NCI-H1930 (cell line): ENCODE measurements at places on chromosomes 3 and 15.

GRCh38 chr3:42541079-42541478 is 38.6 kb downstream of the VIPR1 start:
- no peak for DNase-seq

- no peak for DNase-seq
These were observed 218.6 kb downstream of the THSD4 start for GRCh38 chr15:71333839-71334238.

DNA sequence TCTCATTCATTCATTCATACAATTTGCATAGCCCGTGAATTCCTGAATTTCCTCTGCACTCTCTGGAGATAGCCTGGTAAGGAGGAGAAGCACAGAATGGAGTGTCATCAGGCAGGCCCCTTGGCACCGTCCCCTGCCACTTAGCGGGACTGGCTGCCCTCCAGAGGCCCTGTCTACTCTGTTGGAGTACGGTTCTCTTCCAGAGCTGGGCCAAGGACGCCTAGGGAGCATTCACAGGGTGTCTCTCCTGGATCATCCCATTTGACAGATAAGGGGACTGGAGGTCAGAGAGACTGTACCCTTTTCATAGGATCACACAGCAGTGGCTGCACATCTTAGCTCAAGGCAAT is 48.0 kb downstream of the PTH1R start:
- no peak for DNase-seq

DNA sequence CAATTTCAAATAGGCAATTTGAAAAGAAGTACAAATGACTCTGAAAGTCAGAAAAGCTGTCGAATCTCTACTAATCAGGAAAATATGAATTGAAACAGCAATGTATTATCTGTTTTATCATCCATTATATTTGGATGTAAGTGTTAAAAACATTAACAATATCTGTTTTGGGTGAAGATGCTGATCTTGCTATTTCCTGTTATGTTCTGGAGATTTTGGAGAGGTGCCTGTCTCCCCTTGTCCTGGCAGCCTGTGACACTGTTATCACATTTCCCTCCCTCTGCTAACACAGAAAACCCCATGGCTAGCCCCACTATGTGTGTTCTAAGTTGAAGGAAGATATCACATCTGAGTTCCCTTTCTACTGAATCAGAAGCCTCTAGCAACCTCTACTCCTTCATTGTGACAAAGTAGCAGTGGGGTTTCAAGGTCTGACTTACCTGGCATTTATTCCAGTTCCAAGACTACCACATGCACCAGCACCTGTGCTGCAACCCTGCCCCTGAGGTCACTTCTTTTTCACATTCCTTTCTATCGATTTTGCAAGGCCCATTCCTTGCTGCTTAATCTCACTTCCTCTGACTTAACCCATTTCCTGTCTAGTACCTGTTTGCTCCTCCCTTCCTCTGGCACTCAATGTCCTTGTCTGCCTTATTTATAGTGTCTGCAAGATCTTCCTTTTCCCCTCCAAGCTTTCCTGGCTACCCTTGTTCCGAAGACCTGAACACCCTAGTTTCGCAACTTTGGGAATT is 95.5 kb upstream of the COL8A1 start:
- no peak for DNase-seq

- no peak for DNase-seq
These were observed 54.4 kb downstream of the DNAH1 start for GRCh38 chr3:52370531-52370930.

DNA sequence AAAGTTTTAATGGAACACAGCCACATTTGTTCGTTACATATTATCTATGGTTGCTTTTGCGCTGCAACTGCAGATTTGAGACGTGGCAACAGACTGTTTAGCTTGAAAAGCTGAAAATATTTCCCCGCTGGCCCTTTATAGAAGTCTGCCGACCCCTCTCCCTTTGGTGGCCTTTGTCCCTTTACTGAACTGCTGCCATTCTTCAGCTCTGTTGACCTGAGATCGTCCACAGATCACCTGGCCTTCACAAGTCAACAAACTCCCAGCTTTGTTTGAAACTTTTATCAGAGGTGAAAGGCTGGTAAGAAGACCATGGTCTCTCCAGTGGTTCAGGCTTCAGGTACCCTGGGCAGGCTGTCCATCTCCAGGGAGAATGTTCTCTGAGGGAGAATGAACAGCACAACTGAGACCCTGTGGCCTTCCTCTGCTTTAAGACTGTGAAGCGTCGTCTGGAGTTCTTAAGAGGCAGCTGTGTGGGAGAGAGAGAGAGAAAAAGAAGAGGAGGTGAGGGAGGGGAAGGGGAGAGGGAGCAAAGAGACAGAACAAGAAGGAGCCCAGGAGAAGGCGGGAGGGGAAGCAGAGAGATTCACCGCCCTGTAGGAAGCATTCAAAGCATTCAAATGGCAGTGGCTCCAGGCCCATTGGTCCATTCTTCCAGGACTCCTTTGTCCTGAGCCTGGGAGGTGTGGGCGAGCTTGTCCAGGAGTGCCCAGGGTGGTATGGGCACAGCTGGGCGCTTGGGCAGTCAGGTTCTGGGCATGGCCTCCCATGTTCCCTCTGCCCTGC is 53.7 kb upstream of the INSYN1 start:
- no peak for DNase-seq

DNA sequence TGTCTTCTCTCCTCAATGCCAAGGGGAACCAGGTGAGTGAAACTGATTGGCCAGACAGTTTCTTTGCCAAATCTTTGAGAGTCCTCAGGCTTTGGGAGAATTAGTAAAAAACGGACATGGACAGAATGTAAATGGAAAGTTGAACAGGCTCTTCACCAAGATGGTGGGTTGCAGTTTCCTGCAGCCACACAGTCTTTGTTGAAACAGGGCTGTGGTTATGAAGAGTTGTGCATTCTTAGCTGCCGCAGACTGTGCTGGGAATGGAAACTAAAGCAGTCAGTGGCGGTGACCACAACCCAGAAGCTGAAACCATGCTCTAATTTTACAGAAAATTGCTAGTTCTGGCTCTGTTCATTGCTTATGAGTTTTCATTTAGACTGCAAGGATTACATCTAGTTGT is 42.1 kb upstream of the TASOR start:
- DNase-seq, result no peak
